ENCODE measurements at places on chromosomes 7 and 10.

- no peak for DNase-seq
Observed at GRCh38 chr7:80943342-80943741, 24.5 kb upstream of the SEMA3C start.

DNA sequence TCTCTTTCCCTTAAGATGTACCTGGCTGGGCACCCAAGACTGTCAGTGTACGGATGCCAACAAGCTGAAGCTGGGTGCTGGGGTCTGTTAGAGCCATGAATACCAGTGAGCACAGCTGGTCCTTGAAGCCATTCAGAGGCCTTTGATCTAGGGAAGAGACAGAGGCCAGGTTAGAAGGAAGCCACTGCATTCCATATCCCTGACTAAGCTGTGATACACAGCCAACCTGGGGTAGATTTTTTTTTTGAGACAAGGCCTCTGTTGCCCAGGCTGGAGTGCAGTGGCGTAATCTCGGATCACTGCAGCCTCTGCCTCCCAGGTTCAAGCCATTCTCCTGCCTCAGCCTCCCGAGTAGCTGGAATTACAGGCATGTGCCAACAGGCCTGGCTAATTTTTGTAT, 20.8 kb downstream of the ZDHHC16 start:
- no peak for DNase-seq

DNA sequence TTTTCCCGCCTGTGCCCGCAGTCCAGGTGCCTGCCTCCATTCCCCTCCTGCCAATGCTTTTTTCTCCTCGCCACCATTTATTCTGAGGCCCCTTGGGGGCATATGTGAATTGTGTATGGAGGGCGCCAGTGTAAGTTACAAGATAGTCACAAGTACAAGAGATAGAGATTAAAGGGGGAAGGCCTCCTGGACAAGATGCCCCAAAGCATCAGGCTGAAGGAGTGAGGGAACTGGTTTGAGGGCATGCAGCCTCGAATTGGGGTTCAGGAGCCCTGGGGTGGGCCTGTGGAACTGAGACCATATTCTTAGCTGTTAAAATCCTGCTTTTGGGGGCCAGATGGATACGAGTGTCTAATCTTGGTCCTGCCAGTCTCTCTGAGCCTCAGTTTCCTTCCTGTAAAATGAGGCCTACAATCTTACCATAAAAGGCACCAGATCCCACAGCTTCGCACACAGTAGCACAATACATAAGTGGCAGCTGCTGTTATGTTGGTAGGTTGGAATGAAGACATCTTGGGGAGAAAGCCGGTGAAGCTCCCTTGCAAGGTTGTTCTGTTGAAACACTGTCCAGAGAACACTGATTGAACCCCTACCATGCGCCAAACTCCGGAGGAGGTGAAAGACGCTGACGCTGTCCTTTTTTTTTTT, 545 bp upstream of the COMTD1 start:
- DNase-seq, result no peak

DNA sequence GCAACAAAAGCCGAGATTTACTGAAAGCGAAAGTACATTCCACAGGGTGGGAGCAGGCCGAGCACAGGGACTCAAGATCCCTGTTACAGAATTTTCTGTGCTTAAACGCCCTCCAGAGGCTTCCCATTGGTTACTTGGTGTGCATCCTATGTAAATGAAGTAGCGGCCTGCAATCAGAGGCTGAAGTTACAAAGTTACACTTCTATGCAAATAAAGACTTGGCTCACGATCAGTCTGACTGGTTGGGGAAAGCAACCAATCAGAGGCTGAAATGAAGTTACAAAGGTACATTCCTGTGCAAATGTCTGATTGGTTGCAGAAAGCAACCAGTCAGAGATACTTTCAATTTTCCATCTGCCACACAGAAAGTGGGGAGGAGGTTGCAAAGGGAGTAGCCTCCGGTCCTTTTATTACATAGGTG, 4.1 kb downstream of the ACBD7 start:
- no peak for DNase-seq

GRCh38 chr10:128125416-128125943, 743 bp downstream of the MKI67 start:
- DNase-seq, result no peak

GRCh38 chr7:111229181-111229740, 138.3 kb downstream of the LRRN3 start:
- no peak for DNase-seq

DNA sequence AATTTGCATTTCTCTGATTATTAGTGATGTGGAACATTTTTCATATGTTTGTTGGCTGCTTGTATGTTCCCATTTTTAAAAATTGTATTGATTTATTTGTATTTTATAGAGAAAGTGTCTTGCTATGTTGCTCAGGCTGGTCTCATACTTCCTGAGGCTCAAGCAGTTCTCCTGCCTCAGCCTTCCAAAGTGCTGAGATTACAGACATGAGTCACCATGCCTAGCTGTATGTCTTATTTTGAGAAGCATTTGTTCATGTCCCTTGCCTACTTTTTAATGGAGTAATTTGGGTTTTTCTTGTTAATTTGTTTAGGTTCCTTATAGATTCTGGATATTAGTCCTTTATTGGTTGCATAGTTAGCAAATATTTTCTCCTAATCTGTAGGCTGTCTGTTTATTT, 214.2 kb upstream of the KAT6B start:
- no peak for DNase-seq

- no peak for DNase-seq
Observed at GRCh38 chr10:93875032-93875358, 18.8 kb upstream of the SLC35G1 start.

DNA sequence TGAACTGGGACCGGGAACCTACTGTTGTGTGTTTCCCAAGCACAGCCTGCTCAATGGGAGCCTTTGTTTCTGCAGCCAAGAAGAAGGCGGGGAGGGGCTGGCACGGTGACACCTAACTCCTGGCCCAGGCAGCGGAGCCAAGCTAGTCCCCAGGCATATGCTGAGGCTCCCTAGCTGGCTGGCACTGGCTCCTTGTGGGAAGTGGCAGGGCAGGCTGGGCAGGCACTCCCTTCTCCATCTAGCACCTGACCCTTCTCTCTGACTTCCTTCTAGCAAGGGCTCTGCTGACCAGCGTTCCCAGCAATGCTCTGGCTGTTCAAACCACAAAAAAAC, 325.0 kb downstream of the PLXNA4 start:
- DNase-seq, result no peak

GRCh38 chr10:126730856-126731609, 60.5 kb upstream of the C10orf90 start:
- DNase-seq, result no peak

GRCh38 chr10:91435241-91435640, 25.1 kb downstream of the HECTD2 start:
- DNase-seq, result no peak
